Stimulated activated CD4-positive, alpha-beta T cell treated with anti-CD3 and anti-CD28 coated beads, Interleukin-2, amount 100 ng/mL, for 48 hours (primary cell): ENCODE measurements at places on chromosomes 2 and 18.

GRCh38 chr2:11203480-11203879, 48.2 kb downstream of the SLC66A3 start:
- DNase-seq: no peak

DNA sequence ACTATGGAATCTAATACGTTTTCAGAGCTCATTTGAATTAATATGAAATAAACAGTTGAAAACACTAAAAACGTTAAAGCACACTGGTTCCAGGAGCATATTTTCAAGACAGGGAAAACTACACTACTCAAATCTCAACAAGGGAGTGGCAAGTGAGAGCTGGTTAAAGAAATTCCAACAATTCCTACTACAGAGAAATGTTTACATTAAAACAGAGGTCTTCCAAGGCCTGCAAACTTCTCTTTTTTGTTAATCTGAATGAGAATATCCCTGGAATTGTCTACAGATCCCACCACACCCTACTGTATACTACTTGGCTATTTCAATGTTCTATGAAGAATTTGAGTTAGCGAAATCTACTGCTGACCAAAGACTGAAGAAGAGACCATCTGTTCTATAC, 231.5 kb downstream of the ZEB2 start:
- no peak for DNase-seq

- DNase-seq: no peak
Measured at GRCh38 chr2:105117565-105117964, 79.7 kb downstream of the MRPS9 start.

DNA sequence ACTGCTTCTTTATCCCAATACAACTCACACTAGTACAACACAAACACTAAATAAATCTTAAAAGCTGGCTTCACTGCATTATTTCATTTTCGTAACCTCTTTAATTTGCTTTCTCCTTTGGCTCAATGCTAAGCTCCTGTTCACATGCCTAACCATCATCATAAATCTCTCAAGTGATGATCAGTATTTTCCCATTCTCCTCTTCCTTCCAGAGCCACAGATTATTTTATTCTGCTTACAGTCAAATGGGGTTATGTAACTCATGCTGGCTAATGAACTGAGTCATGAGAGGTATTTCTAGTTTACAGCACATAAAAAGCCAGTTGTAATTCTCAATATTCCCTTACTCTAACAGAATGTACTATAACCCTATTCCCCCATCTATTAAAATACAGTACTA, 350.4 kb upstream of the ZC3H15 start:
- DNase-seq: no peak

DNA sequence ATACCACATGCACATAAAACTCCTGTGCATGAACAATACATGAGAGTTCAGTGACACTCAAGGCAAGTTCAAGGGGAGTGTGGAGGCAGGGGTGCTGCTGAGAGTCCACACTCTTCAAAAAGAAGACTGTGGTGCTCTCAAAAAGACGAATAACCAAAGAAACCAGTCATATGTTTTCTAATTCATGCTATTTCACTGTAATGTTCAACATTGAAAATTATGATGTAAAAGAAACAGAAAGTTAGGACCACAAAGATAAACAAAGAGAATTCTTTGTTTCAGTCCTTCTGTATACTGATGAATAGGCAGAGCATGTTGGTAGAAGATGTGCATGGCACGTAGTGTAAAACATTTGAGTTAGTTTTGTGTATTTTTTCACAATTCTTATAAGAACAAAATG, 864.2 kb upstream of the LRATD1 start:
- DNase-seq: no peak

DNA sequence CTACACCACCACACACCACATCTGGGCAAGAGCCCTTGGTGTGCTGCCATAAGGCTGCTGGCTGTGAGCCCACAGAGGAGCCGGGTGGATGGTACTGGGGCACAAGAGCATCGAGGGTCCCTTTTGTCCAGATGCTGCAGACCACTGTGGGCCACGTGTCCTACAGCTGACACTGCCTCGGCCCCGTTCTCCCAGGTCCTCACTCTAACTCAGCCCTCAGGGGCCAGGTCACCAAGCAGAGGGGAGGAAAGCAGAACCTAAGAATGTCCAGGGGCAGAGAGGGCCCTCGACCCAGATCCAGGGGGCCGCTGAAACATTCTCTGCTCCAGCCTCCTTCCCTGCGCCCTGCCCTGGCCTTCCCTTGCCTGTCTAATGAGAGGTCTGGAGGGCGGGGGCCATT, 91.7 kb upstream of the ASB18 start:
- no peak for DNase-seq

DNA sequence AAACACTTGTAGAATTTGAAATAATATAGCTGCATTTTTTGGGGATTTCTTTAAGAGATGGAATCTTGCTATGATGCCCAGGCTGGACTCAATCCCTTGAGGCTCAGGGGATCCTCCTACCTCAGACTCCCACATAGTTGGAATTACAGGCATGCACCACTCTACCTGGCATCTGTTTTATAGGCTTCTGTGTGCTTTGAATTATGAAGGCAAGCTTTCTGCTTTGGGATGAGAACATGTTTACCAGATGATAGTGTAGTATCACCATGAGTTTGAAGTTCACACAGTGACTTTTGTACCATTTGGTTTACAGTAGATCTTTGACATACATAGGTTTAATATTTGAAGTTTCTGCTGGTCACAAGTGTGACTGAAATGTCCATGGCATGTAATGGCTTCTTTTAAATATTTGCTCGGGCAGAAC, 10.7 kb downstream of the CNOT11 start:
- no peak for DNase-seq

GRCh38 chr18:58497845-58498244, 131.0 kb downstream of the ALPK2 start:
- no peak for DNase-seq

DNA sequence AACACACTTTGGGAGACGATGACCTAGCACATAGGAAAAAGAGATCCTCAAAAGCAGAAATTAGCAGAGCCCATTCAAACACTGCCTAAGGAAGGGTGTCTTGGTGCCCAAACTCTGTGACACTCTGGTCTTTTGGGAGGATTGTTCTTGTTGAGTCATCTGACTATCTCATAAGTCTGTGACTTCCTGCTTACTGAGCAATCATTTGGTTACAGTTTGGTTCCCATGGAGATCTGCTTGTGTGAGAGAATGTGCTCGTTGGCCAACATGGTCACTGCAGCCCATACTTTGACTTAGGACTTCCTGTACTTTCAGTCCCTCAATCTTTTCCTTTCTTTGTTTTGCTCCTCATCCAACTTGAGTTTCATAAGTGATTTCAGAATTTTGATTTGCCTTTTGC, 602.9 kb downstream of the NYAP2 start:
- DNase-seq: no peak

DNA sequence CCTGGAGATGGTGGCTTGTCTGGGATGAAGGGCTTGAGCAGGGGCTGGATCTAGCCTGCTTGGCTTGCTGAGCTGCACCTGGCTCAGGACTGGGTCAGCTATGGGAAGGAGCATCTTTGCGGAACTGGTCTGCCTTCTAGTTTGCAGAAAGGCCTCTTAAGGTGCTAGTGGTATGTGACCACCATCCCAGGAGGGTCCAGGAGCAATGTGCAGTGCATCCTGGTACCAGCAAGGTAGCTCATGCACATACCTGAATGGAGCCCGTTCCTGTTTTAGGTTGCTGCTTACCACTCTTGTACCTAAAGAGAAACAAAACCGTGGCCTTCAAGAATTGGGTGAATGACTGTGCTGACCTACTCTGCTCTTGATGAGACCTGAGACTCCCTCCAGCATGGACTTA, 118.6 kb upstream of the PELI1 start:
- no peak for DNase-seq

GRCh38 chr2:161207941-161208340, 47.7 kb downstream of the TANK start:
- no peak for DNase-seq

GRCh38 chr2:68743531-68743930, 8.9 kb downstream of the ARHGAP25 start:
- DNase-seq: no peak

- DNase-seq: no peak
Measured at GRCh38 chr18:48674758-48675351, 136.0 kb downstream of the CTIF start.

GRCh38 chr18:2932247-2933181, 80.4 kb downstream of the LPIN2 start:
- DNase-seq: no peak

DNA sequence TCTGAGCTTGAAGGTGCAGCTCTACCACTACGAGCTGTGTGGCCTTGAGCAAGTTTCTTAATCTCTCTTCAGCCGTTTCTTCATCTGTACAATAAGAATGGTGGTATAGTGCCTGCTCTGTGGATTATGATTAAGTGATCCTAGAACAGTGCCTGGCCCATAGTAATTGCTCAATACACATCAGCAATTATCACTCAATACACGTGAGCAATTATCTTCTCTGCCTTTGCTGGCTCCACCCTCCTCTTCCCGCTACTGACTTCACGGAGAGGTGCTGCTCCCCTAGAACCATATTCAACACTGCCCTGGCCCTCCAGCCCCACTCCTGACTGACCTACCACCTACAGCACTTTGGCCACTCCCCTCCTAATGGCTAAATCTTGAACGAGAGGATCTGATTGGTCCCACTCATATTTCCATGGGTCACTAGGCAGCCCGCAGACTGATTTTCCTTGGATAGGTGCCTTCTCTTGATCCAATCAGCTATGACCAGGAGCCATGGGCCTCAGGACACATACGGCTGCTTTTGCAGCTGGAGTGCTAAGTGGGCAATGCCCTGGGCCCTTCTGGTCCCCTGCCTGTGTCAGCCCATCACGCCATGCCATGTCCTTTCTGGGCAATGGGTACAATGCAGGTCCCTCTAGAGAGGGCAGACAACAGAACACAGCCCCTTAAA, 77.5 kb downstream of the STPG4 start:
- no peak for DNase-seq

DNA sequence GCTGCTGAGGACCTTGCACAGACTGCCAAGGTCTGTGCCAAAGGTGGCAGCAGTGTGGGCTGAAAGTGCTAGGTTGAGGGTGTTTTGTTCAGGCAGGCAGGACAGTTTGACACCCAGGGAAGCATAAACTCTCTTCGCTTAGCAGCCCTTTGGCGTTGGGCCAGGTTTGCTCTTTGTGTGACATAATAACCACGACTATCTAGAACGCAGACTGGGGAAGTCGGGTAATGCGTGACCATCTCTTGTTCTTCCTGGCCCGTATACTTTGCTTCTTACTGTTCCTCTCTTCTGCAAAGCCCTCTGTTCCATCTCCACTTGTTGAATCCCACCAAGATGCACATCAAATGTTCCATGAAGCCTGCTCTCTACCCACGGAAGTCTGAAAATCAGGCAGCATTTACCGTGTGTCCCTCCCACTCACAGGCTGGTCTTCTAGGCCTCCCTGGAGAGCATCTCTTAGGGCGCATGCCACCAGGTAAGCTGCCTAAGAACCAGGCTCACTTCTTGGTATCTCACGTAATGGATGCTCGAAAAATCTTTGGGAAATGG, 96.7 kb upstream of the LMAN1 start:
- no peak for DNase-seq

- no peak for DNase-seq
Measured at GRCh38 chr18:66632756-66633155, 28.9 kb upstream of the CDH19 start.

- no peak for DNase-seq
Measured at GRCh38 chr2:69088466-69088865, 75.5 kb downstream of the ANTXR1 start.

- DNase-seq: no peak
Measured at GRCh38 chr18:23868136-23868785, 146.3 kb upstream of the TTC39C start.
